ENCODE measurements at places on chromosomes 6 and 20.
A peak's percentile ranks its signal among the peaks of the same experiment; 100 is the strongest.

DNA sequence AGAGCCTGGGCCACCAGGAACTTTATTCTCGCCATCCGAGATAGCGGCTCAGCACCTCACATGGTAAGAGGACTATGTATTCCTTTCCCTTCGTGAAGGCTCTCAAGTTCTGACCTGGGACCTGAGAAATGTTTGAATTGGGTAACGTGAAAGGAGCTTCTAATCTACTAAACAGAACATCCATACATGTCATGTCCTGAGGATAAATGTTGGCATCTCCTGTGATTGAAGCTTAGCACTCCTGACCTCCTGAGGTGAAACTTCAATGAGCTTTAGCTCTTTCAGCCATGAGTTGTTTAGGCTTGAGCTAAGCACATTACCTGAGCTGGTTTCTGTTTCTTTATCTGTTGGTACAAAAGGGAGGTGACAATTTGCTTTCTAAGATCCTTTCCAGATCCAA, 280.9 kb downstream of the PACRG start:
- no peak for DNase-seq

DNA sequence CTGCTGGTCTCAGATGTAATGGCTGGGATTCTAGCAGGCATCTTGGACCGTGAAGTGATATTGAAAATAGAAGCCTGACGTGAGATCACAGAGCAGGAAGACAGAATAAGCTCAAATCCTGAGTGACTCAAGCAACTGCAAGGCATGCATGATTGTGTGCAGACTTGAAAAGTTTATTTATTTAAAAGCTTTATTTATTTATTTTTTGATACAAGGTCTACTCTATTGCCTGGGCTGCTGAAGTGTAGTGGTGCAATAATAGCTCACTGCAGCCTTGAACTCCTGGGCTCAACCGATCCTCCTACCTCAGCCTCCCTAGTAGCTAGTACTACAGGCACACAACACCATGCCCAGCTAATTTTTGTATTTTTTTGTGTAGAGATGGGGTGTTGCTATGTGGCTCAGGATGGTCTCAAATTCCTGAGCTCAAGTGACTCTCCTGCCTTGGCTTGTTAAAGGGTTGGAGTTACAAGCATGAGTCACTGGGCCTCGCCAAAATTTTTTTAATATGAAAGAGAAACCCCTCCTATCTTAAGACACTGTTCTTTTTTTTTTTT, 40.1 kb upstream of the RNF144B start:
- DNase-seq = no peak

GRCh38 chr6:149137594-149137993, 179.9 kb upstream of the TAB2 start:
- DNase-seq = no peak

- DNase-seq = no peak
Measured at GRCh38 chr6:112781241-112781640, 434.1 kb downstream of the RFPL4B start.

DNA sequence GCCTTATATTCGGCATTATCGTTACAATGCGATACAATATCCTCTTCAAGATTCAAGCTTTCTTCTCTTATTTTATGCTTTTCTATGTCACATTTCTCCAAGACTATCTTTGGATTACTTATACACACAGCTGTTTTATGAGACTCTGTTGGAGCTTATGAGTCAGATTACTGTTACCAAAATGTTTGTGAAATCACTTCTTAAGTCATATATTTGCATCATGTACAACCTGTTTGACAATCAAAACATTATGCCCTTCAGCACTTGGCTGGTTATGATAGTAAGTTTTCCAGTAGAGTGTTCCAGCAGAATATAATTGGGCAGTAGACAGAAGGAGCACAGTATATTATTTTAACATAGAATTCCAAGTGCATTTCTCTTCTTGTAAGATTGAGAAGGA, 35.2 kb downstream of the BMP6 start:
- no peak for DNase-seq

GRCh38 chr20:46021361-46022359, 7.4 kb upstream of the SLC12A5 start:
- peak; percentile 33 for DNase-seq

- no peak for DNase-seq
Measured at GRCh38 chr6:39599973-39600372, 125.2 kb downstream of the KIF6 start.

DNA sequence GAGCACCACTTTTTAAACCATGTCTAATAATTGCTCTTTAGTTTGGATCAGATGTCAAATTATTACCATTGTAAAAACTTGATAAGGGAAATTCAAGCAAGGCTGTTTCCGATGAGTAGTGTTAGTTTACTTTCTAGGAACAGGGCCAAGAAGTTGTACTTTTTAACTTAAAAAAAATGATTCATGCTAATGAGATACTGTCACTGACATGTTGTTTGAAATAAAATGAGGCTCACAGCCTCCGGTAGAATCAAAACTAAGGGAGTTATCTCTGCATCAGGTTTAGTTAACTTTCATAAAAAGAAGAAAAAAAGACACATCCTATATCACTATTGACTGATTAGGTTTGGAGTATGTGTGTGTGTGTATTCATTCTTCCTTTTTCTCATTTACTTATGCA, 55.2 kb upstream of the SUPT3H start:
- no peak for DNase-seq

GRCh38 chr20:5885866-5886265, 64.5 kb downstream of the TRMT6 start:
- DNase-seq = no peak

All from stimulated activated CD4-positive, alpha-beta T cell treated with anti-CD3 and anti-CD28 coated beads, Interleukin-1b, Interleukin-23, amount 100 ng/mL, for 1 hour (primary cell).